Activated naive CD4-positive, alpha-beta T cell treated with anti-CD3 and anti-CD28 coated beads for 36 hours (primary cell): ENCODE measurements at places on chromosomes 7 and 10. TPM values are rescaled to one million over a fixed set of nuclear protein-coding genes. Genes with fewer than 3 reads are reported as not detected.

DNA sequence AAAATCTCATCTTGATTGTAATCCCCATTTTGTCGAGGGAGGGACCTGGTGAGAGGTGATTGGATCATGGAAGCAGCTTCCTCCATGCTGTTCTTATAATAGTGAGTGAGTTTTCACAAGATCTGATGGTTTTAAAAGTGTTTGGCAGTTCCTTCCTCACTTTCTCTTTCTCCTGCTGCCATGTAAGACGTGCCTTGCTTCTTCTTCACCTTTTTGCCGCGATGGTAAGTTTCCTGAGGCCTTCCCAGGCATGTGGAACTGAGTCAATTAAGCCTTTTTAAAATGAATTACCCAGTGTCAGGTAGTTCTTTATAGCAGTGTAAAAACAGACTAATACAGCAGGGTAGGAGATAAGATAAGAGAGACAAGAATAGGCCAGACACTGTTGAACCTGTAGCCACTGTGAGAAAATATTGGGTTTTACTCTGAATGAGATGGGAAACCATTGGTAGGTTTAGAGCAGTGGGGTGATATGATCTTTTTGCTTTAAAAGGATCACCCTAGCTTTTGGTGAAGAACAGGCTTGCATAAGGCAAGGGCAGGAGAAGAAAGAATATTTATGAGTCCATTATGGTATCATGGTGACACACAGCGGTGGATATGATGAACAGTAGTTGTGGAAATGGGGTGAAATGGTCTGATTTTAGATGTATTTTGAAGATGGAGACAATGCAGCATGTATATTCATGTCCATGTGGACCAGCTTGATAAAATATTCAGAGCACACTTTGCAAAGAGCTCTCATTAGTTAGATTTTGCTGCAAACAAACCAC is 11.5 kb downstream of the OR6B1 start:
- DNase-seq: no peak

SFTPA2 gene
- not detected for total RNA-seq

- no peak for DNase-seq
These were observed 194.2 kb downstream of the GPAM start for GRCh38 chr10:111989136-111989911.

KCNIP2 gene
- 0.79 TPM for total RNA-seq

ARHGAP19 gene
- total RNA-seq: 76.7 TPM
